Right forelimb (tissue), 1 donor: ENCODE measurements at places on chromosomes 11 and 22.

DNA sequence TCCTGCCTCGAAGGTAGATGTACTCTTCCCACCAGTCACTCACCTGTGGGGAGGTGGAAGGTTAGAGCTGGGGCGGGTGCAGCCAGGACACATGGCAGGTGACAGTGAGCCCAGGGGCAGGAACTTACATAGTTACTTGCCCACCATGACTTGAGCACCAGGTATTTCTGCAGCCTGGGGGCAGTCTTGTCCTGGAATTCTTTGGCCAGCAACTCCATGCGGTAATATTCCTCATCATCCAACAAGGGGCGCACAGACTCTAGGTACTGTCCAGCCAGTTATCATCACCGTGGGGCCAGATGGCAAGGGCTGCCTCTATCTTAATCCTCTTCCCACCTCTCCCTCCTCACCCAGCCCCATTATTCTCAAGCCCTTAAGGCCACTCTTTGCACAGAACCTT lies 2.2 kb downstream of the CPT1B start:
- DNase-seq = no peak

- DNase-seq = no peak
Measured at GRCh38 chr22:49951000-49951677, 9.4 kb upstream of the PIM3 start.

- DNase-seq = peak; percentile 63
Measured at GRCh38 chr11:22491555-22492225, 133.9 kb downstream of the FANCF start.

- DNase-seq = no peak
Measured at GRCh38 chr22:37182949-37183245, 5.2 kb downstream of the C1QTNF6 start.

DNA sequence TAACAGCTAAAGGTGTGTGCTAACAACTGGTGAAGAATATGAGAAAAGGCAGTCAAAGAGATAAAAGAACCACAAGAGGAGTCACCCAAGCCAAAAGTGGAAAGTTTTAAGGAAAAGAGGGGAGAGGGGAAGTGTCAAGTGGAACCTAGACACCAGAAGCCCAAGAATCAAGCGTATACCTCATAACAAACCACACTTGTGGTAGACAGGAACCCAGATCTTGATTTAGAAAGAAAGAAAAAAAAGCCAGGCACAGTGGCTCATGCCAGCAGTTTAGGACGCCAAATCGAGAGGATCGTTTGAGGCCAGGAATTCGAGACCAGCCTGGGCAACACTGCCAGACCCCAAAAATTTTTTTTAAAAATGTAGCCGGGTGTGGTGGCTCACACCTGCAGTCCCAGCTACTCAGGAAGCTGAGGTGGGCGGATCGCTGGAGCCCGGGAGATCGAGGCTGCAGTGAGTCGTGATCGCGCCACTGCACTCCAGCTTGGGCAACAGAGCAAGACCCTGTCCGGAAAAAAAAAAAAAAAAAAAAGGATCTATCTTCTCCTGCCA lies 877 bp downstream of the SLC25A17 start:
- DNase-seq = no peak

DNA sequence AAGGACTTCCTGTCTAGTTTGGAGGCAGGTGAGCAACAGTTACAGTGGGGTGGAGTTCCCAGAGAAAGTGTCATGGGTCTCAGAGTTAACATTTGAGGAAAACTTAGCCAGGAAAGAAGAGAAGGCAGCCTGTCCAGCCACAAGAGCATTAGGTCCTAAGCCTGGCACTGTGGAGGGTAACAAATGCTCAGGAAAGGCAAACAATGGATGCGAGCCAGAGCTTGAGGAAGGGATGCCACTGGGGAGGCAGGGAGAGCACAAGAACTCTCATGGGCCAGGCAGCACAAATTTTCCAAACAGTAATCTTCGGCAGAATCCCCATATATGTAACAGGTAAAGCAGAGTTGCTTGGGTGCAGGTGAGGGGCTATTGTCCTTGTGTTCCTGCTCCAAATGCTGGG lies 8.0 kb upstream of the SERPIND1 start:
- no peak for DNase-seq

DNA sequence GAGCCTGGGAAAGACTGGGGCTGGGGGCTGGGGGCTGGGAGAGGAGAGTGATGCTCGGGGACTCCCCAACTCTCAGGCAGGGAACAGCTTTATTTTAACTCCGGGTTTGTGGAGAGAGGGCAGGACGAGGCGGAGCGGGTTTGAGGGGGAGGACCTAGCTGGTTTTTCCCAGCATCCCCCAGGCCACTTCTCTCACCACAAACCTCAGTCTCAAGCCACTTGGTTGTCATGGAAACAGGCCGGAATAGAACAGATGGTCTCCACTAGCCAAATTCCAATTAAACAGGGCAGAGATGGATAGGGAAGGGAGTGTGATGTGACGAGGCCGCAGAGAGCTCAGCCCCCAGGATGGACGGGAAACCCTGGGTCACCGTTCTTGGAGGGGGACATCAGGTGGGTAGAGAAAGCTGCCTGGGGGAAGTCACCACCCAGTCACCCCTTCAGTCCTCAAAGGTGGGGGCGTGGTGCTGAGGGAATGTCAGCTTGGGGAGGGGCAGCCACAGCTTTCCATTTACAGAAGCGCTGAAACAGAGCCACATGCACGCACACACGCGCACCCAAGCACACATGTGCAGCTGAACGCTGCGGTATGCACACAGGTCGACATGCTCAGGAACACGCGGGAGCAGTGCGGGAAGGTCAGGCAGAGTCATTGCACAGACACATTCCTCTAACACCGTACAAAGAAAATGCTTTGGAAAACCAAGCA lies 19.2 kb downstream of the NECTIN1 start:
- DNase-seq = peak; percentile 72

DNA sequence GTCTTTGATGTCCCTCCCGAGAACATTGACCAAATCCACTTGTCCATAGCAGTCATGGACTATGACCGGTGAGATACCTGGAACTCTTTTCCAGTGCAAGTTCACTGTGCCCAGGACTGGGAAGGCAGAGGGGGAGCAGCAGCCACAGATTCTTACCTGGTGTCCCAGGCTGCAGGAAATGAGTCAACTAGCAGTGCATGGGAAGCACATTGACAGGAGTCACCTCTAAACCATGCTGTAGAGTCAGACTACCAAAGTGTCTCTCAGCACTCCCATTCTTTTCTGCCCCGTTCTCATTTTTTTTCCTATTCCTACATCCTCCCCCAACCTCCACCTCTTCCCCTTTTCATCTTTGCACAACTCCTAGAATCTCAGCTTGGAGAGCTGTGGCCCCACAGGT lies 67.2 kb upstream of the OLFML1 start:
- DNase-seq = no peak

- no peak for DNase-seq
Measured at GRCh38 chr11:104104201-104104600, 59.7 kb downstream of the PDGFD start.

- DNase-seq = no peak
Measured at GRCh38 chr11:71129624-71130023, 122.8 kb downstream of the SHANK2 start.

DNA sequence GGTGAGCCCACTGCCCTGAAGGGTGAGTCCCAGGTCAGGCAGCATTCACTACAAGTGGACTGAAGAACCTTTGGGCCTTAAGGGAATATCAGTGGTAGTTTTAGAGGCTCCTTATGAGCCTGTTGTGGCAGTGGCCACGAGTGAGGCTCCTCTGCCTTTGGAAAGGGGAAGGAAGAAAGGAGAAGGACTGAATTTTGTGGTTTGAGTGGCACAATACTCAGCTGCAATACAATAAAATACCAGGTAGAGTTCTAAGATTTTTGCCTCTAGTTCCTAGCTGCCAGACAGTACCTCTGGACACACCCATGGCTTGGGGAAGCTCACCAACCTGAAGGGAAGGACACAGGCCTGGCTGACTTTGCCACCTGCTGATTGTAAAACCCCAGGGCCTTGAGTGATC lies 260.9 kb downstream of the DYNC2H1 start:
- no peak for DNase-seq

- DNase-seq = peak; percentile 29
Measured at GRCh38 chr11:2673250-2673610, 26.6 kb downstream of the KCNQ1OT1 start.

- DNase-seq = no peak
Measured at GRCh38 chr11:123268156-123268555, 73.1 kb upstream of the CLMP start.

GRCh38 chr11:44016131-44016530 lies 31.6 kb upstream of the ACCSL start:
- DNase-seq = no peak

GRCh38 chr22:19490628-19491230 lies 11.0 kb downstream of the CDC45 start:
- DNase-seq = no peak

- no peak for DNase-seq
Measured at GRCh38 chr11:69057801-69058200, 9.1 kb downstream of the TPCN2 start.

- DNase-seq = no peak
Measured at GRCh38 chr11:28347371-28347770, 239.2 kb downstream of the METTL15 start.

DNA sequence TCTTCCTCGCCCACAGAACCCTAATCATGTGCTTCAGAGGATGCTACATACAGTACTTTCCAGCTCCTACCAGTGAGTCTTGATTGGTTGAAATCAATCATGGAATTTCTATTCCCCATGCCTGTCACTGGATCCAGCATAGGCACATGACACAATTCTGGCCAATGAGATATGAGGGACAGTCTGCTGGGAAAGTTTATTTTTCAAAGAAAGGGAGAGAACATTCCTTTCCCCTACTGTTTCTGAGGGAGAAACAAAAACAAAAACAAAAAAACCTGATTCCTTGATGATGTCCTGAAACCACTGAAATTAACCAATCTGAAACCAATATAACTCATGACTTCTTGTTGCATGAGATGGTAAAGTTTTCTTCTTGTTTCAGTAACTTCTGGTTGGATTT lies 3.3 kb upstream of the RCN1 start:
- DNase-seq = no peak

DNA sequence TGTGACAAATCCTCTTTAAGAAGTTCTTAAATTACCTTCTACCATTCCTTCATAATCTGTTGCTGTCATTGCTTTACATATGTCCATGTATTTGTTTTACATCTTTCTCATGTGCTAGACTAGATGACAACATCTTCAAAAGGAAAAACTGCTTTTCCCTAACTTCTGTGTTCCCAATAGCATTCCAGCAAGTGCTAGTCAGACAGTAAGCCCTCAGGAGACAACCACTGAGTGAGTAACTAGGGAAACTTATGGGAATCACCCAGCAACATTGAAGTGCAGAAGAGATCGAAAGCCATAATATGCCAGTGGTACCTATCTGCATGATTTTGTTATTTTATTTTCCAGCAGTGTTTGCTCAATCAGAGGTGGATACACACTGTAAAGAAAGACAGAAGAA lies 889.7 kb upstream of the API5 start:
- DNase-seq = no peak

GRCh38 chr11:32953700-32954099 lies 61.1 kb downstream of the QSER1 start:
- no peak for DNase-seq

DNA sequence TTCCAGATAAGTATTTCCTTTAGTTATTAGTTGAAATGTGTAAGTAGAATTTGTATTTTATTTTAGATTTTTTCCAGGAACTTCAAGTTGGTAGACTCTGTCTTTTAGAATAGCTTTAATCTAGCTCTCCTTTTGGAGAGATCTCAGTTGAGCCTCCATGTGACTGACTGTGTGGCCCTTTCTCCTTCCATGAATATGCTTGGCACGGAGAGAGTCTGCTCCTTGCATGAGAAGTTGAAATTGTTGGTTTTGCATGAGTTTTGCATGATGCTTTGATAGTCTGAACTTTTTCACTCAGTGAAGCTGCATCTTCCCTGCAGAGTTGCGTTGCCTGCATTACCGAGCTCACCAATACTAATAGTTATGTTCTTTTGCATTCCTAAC lies 32.8 kb upstream of the CTTN start:
- DNase-seq = no peak

DNA sequence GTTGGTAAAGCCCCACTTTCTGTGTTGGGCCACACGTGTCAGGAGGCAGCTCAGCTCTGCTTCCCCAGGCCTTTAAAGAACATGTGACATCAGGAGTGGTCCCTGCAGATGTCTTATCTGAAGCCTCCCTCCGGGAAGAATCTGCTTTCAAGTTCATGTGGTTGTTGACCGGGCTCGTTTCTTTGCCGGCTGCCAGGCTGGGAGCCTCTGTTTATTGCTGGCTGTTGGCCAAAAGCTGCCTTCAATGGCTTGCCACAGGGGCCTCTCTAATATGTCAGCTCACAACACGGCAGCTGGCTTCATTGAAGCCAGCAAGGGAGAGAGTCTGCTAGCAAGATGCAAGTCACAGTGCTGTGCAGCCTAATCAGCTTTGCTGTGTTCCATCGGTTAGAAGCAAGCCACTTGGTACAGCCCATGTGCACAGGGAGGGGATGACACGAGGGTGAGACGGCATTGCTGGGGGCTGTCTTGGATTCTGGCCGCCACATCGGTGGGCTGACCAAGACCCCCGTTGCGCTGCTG lies 14.6 kb downstream of the MRGPRF start:
- DNase-seq = peak; percentile 68

- DNase-seq = no peak
Measured at GRCh38 chr22:26267856-26268255, 98.6 kb downstream of the SEZ6L start.

DNA sequence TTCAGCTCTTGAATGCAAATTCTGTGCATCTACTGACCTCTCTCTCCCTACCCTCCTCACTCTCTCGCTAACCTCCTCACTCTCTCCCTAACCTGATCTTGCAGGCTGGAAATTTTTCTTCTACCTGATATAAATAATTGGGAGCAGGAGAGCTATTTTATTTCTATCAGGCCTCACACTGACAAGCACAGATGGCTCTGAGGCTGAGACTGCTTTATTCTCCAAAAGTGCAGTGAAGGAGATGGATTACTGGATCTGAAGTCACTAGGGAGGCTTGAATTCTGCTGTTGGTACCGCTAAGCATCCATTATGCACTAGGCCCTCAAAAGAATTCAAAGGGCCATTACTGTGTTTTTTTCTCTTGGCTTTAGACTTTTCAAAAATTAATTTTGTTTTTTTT lies 19.4 kb upstream of the LDHA start:
- DNase-seq = no peak

- DNase-seq = peak; percentile 68
Measured at GRCh38 chr11:44600839-44601383, 35.4 kb downstream of the CD82 start.

DNA sequence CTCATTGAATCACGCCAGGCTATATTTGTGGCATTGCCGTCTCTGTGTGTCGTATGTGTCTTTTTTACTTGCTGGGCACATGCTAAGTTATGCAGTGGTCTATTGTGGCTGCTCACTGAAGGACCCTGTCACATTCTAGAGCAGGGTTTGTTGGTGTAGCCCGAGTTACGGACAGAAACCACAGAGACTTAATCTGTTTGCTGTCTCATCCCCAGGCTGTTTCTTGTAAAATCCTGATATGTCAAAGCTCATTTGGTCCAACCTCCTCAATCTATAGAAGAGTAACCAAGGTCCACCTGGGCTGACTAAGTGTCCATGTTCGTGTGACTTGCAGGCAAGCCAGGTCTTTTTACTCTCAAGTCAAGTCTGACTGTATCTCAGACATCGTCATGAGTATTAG lies 5.0 kb downstream of the DPF2 start:
- DNase-seq = no peak

DNA sequence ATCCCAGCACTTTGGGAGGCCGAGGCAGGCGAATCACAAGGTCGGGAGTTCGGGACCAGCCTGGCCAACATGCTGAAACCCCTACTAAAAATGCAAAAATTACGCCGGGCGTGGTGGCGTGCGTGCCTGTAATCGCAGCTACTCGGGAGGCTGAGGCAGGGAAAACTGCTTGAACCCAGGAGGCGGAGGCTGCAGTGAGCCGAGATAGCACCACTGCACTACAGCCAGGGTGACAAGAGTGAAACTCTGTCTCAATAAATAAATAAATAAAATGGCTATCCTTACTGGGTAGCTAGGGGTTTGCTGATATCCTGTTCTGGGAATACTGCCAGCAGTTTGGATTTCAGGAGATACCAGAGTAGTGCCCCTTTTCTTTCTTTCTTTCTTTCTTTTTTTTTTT lies 2.4 kb upstream of the RBM14 start:
- no peak for DNase-seq
